ENCODE measurements at places on chromosomes 16 and 17.

GRCh38 chr17:39513309-39513708 is 52.0 kb downstream of the CDK12 start:
- DNase-seq = no peak

- no peak for DNase-seq
Measured at GRCh38 chr16:60811051-60811608, 1225.1 kb downstream of the CDH8 start.

- no peak for DNase-seq
Measured at GRCh38 chr17:81438688-81439087, 43.4 kb downstream of the BAHCC1 start.

GRCh38 chr16:11155284-11155806 is 100.7 kb downstream of the SOCS1 start:
- DNase-seq = no peak

DNA sequence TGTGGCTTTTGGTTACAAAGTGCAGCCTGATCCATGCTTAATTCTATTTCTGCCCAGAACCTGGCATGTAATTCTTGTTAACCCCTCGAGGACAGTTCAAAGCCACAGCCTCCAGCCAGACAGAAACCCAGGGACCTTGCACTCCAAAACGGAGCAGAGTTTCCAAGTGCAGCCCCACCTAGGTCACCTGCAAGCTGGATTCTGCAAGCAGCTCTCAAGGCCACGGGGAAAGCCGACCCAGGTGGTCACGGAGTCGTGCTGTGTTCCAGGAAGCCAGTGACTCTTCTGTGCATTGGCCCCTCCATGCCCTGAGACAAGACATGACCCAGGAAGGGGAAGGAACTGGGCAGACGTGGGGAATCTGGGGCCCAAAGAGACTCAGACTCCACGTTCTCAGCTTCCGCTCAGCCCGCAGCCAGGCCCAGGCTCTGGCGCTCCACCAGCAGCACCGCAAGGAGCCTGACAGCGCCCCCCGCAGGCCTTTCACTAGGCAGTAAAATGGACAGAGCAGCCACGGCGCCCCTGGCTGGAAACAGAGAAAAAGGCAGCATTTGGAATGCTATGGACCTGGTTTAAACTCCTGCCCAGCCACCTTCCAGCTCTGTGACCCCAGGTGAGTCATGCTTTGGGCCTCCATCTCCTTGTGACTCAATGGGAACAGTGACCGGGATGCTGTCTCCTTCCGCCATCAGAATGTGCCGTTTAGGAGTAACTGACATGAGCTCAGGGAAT is 27.3 kb upstream of the GSG1L start:
- DNase-seq = no peak

DNA sequence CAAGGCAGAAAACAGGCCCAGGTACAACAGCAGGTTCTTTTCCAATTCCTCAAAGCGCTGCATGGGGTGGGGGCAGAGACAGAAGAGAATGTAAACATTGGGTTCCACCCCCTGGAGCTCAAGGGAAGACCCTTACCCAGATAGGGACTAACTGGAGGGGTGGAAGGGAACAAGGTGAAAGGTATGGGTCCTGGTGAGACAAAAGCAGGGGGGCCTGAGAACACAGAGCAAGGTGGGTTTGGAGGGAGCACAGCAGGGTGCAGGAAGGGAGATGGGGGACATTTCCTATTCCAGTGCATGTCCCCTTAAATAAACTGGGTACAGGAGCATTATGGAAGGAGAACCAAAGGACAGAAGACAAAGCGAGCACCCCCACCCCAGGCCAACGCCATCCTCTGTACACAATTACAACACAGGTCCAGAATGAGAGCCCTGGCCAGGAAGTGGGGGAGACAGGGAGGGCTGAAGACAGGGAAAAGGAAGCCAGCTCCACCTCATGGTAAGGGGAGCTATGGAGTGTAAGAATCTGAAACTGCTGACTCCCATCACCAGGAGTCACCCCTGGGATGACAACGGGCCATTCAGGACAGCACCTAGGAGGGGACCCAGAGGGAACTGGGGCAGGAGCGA is 2.1 kb upstream of the CD2BP2 start:
- DNase-seq = no peak

DNA sequence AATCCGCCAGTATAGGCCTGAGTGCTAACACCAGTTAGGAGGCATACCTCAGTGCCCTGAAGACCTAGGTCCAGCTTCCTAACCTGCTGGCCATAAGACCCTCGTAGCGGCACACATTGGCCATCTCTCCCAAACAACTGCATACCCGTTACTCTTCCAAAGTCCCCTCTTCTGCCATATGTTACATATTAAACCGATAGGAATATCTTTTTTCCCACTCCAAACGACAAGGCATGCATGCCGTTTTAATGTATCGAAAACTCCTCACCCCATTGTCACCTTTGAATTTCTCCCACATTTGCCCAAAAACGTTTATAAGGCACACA is 721 bp upstream of the AXIN2 start:
- no peak for DNase-seq

DNA sequence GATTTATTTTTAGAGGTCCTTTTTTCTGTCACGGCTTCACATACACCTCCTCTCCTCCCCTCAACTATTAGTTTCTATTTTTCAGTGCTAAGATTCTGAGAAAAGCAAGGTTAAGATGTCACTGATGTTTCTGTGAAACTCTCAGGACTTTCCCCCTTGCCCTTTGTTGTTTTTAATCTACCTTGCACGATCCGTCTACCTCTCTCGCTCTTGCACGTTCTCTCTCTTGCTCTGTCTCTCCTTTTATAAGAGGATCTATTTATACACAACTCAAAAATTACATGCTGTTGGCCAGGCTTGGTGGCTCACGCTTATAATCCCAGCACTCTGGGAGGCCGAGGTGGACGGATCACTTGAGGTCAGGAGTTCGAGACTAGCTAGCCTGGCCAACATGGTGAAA is 43.6 kb downstream of the RPA1 start:
- no peak for DNase-seq

GRCh38 chr17:74453665-74454196 is 12.7 kb upstream of the CD300A start:
- peak; percentile 57 for DNase-seq

DNA sequence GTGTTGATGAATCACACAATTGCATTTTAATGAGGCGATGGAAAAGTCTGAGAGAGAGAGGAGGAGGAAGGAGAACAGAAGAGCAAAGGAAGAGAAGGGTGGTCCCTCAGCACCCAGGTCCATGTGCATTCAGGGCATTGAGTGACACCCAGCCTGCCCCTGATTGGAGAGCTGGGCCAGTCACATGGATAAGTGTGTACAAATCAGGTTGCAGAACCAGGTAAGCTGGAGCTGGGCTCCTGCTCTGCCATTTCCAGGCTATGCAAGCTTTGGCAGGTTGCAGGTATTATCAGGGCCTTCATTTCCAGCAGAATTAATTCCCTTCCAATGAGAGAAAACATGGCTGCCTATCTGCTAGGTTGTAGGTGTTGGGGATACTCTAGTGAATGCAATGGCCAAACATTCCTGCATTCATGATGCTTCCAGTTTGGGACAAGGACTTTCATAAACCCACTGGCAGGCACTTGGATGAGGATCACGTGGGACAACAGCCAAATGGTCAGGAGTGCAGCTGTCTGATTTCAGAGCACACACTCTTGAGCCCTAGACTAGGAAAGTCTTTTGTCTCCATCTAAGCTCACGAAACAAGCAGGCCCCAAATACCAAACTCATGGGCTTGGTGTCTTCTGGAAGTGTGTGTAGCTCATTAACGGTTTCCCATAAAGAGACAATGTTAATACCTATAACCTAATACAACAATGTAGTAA is 577.9 kb upstream of the CDH5 start:
- DNase-seq = no peak

DNA sequence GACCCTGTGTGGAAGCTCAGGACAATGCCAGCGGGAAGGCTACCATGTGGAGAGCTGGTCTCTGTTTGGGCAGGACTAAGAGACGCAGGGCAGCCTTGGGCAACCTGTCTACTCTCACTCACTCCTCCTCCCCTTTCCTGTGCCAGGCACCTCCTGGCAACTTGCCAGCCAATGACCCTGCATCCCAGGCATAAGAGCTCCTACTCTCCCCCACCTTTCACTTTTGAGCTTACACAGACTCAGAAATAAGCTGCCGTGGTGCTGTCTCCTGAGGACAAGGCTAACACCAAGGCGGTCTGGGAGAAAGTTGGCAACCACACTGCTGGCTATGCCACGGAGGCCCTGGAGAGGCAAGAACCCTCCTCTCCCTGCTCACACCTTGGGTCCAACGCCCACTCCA is 2.6 kb downstream of the HBM start:
- no peak for DNase-seq

Data from NCI-H146 (cell line).